Chondrocyte (in vitro differentiated cells): ENCODE measurements at places on chromosomes 1 and 21.

DNA sequence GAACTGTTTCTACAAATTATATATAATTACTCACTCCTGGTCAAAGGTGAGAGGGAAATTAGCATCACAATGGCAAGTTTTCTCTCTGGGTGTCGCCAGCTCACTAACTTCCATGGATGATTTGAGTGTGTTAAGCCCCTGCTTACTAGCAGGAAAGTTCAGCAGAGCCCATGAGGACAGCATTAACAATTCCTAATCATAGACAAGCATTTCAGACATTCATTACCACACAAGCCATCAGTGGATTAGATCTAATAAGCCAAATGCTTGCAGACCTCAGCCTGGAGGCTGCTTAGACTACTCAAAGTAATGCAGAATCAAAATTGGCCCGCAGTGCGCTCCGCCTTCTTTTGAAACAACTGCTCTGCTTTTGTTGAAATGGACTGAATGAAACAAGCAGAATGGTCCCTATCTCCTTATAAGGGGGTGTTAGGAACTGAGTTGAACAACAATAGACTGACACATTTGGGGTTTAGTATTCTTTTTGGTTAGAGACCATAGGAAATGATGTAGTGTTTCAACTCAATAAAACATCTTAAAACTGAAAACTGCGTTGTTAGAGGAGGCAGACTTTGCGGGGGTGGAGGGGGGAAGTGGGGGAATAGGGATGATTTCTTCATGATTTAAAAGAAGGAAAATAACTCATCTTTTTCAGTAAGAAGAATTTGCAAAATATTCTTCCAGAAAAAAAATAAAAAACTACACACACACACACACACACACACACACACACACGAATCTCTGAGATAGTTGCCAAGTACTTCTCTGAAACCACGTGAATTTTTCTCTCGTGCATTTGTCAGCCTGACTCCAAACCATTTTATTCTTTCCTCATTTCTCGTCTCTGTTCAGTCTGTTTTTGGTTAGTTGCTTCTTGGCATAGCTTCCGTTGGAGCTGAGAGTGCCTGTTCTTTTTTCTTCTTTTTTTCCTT lies 54.6 kb downstream of the GORAB start:
- DNase-seq, result no peak

- no peak for DNase-seq
Observed at GRCh38 chr1:196685506-196685905, 33.7 kb downstream of the CFH start.

- DNase-seq, result no peak
Observed at GRCh38 chr1:230049731-230050130, 17.3 kb upstream of the GALNT2 start.

GRCh38 chr1:230992100-230992774 lies 13.3 kb downstream of the ARV1 start:
- no peak for DNase-seq

DNA sequence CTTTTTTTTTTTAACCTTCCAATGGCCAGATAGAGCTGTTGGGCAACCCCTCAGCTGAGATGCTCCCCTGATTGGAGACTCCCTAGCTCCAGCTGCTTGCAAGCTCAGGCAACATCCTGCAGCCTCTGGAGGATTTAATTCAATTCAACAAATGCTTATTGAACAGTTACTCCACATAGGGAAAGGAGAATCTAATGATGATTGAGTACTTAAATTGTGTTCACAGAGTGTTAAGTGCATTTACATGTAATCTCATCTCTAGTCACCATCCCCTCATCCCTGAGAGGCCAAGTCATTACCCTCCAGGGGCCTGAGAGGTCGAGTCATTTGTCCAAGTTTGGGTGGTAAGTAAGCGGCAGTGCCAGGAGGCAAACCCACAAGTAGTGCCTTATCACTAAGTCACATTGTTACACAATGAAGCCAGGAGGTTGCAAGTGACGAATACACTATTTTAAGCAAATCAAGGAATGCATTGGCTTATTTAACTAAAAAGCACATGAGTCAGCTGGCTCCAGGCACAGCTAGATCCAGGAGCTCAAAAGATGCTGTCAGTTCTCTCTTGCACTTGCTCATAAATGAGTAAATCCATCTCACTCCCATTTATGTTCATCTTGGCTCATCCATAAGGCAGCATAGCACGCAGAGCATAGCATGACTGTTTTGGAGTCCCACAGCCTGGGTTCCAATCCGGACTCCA lies 64.3 kb downstream of the OPTC start:
- no peak for DNase-seq

- no peak for DNase-seq
Observed at GRCh38 chr1:33074193-33074945, 6.6 kb upstream of the AZIN2 start.

DNA sequence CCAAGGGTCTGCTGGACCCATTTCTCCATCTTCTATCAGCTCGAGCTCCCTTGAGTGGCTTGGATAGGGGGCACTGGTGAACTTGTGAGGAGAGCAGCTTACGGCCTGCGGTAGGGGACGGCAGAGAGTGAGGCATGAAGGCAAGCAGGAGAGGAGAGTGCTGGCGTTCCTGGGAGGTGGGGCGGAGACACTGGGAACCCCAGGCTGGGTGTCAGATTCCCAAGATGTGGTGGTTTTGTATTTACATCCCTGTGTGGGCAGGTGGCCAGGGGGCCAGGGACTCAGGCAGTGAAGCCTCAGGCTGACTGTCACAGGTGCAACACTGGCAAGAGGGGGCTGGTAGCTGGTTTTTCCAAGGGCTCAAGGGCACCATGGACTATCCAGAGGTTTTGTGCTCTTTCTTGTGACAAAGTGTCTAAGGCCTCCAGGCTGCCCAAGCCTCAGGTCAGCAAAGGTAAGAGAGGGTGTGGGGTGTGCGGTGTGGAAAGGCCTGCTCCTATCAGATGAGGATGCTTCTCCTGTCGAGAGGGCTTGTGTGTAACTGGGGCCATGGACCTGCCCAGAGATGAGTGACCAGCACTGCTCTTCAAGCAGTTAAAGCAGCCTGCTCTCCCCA lies 45.1 kb upstream of the ROR1 start:
- DNase-seq, result no peak

DNA sequence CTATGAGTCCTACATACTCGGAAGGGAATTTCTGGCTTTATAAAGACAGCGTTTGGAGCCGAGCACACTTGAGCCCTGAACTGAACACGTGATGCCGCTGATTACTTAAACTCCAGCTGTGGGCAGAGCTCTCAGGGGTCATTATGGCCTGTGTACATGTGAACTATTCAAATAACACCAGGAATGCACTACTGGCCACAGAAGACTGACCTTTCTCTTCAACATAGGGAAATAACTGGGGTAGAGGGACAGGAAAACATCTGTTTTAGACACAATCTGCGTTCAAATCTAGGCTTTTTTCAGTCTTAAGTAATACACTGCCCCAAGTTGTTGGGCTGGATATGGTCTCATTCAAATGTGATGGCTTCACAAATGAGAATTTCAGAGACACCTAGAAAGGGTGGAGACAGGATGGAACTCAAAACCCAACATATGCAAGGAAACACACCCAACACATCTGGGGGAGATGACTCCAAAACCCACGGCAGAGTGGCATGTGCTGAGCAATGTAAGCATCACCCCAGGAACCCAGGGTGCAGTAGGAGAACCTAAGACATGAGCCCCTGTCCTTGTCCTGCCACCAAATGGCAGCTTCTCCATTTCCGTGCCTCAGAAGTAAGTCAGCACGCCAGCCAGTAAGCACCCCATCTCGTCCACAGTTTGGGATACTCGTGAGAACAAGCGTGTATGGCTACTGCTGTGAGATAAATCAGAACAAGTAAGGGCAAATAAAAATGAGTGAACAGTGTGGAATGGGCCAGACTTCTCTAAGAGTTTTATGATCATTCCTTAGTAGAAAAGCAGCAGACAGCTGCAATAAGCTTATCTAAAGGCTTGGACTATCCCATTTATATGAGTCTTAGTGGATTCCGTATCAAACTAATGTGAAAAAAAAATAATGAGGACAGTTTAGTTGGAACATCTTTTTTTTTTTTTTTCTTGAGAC lies 24.9 kb downstream of the NID1 start:
- DNase-seq, result no peak

DNA sequence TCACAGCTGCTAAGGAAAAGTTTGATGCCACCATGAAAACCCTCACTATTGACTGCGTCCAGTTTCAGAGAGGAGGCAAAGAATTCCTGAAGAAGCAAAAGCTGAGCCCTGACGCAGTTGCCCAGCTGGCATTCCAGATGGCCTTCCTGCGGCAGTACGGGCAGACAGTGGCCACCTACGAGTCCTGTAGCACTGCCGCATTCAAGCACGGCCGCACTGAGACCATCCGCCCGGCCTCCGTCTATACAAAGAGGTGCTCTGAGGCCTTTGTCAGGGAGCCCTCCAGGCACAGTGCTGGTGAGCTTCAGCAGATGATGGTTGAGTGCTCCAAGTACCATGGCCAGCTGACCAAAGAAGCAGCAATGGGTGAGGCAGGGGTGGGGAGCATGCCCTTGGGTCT lies 9.5 kb downstream of the CZIB start:
- no peak for DNase-seq

- no peak for DNase-seq
Observed at GRCh38 chr1:67137307-67137753, 2.6 kb upstream of the C1orf141 start.

- DNase-seq, result no peak
Observed at GRCh38 chr1:57986432-57986831, 560.1 kb downstream of the OMA1 start.

DNA sequence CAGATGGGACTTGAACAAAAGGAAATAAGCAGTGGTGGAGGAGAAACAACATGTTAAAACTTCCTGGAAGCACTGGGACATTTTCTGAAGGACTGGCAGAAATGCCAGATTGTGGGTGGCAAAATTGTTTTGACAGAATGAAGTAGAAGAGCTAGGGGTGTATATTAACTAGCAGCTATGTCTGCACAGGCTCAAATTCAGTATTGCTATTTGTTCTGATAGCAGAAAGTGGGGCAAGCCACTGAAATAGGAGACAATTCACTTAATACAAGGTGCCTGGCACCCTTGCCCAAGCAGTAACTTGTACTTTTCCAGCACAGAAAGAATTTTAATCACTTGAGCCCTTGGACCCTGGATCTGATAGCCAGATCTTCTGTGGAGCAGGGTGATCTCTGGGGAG lies 11.8 kb upstream of the PIGM start:
- no peak for DNase-seq

DNA sequence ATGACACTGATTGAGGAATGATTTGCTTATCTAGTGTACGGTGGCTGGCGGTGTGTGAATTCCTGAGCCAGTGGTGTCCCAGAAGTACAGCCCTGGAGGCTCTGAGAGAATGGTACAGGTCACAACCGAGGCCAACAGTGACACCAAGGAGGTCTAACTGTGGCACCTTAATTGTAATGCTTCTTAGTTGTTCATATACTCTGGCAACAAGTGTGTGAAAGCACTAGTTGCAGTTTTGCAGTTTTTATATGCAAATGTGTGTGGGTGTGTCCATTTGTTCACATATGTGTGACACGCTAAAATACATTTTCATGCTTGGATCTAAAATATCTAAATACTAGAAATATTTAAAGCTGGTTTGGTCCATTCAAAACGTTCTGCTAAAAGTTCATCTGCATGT lies 185.3 kb upstream of the FMN2 start:
- DNase-seq, result no peak

- no peak for DNase-seq
Observed at GRCh38 chr1:91872000-91872399, 14.0 kb downstream of the TGFBR3 start.

- DNase-seq, result no peak
Observed at GRCh38 chr21:18142655-18143054, 102.0 kb upstream of the CHODL start.

DNA sequence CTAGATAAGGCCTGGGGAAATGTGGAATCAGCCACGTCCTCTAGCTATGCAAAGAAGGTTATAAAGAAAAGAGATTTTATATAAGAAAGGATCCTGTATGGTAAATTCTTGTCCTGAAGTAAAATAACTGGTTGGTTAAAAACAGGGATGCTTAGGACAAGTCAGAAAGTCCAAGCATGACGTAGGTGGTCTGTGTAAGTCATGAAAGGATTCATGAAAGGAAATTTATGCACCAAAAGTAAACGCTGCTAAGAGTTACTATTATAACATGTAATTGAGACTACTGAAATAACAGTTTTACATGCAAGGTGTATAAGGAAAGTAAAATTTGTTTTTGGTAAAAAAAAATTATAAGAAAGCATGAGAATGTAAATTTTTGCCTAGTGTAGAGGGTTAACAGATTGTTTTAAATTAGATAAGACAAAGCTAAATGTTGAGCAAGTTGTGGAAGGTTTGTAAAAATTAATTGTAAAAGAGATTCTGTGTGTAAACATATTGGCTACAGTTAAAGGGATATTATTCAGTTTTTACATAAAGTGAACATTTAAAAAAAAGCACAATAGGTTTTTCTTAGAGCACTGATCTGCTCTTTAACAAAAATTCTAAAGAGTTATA lies 43.9 kb downstream of the PIGK start:
- DNase-seq, result no peak

- no peak for DNase-seq
Observed at GRCh38 chr1:204102739-204103430, 30.0 kb downstream of the SOX13 start.
